ENCODE measurements at places on chromosomes 1 and 21.

GRCh38 chr1:151159373-151159772, 2.9 kb downstream of the TNFAIP8L2 start:
- DNase-seq = no peak
- peaks cover 16% of the 10 kb centered on the region for H3K36me3 ChIP-seq
- H3K4me3 ChIP-seq = no peak overlapping the region
- peak overlapping the region; percentile 65 for H3K27ac ChIP-seq
- H3K27me3 ChIP-seq = no peaks in the 10 kb centered on the region

GRCh38 chr1:230713915-230714764, at the start of gene AGT:
Gene AGT, minus strand, starts transcription at chr1:230714122. Its CDS starts 3,299 bp downstream, at chr1:230710823.
- peaks cover 18% of the 10 kb centered on the region for H3K4me1 ChIP-seq
- H3K27me3 ChIP-seq = no peaks in the 10 kb centered on the region
- H3K27ac ChIP-seq = peak within 1 kb of the TSS; percentile 65

- no peaks in the 10 kb centered on the region for H3K36me3 ChIP-seq
- H3K4me1 ChIP-seq = no peaks in the 10 kb centered on the region
- DNase-seq = no peak
These were observed 18.1 kb upstream of the FAM78B start for GRCh38 chr1:166184897-166185296.

GRCh38 chr1:184789884-184790283, 35.2 kb upstream of the EDEM3 start:
- DNase-seq = no peak
- no peaks in the 10 kb centered on the region for H3K27me3 ChIP-seq
- no peak overlapping the region for H3K4me3 ChIP-seq
- no peak overlapping the region for H3K27ac ChIP-seq

GRCh38 chr1:115320377-115320776, 17.7 kb downstream of the NGF start:
- H3K4me1 ChIP-seq = peaks cover 29% of the 10 kb centered on the region
- DNase-seq = no peak
- no peak overlapping the region for H3K27ac ChIP-seq
- H3K36me3 ChIP-seq = no peaks in the 10 kb centered on the region
- H3K27me3 ChIP-seq = no peaks in the 10 kb centered on the region
- no peak overlapping the region for H3K4me3 ChIP-seq

- H3K4me1 ChIP-seq = no peaks in the 10 kb centered on the region
- H3K4me3 ChIP-seq = no peak overlapping the region
- H3K27ac ChIP-seq = no peak overlapping the region
- no peak for DNase-seq
- peaks cover 3% of the 10 kb centered on the region for H3K27me3 ChIP-seq
- H3K36me3 ChIP-seq = peaks cover 3% of the 10 kb centered on the region
These were observed 131.2 kb downstream of the SIM2 start for GRCh38 chr21:36830100-36830499.
